ENCODE measurements at places on chromosomes 2 and 18.

GRCh38 chr18:72700961-72701710 is 157.0 kb upstream of the CBLN2 start:
- DNase-seq, result peak; percentile 14

GRCh38 chr2:24179683-24180082 is 4.8 kb downstream of the FAM228A start:
- DNase-seq, result no peak

GRCh38 chr2:241760301-241760771 is 16.3 kb upstream of the GAL3ST2 start:
- DNase-seq, result no peak

- no peak for DNase-seq
These were observed 11.4 kb upstream of the PKDCC start for GRCh38 chr2:42036413-42036812.

- no peak for DNase-seq
These were observed 131.5 kb upstream of the STON1 start for GRCh38 chr2:48398285-48399002.
